8988T (cell line): ENCODE measurements at places on chromosomes 3 and 15.

- DNase-seq, result no peak
Measured at GRCh38 chr3:9914559-9915253, 2.2 kb upstream of the IL17RC start.

DNA sequence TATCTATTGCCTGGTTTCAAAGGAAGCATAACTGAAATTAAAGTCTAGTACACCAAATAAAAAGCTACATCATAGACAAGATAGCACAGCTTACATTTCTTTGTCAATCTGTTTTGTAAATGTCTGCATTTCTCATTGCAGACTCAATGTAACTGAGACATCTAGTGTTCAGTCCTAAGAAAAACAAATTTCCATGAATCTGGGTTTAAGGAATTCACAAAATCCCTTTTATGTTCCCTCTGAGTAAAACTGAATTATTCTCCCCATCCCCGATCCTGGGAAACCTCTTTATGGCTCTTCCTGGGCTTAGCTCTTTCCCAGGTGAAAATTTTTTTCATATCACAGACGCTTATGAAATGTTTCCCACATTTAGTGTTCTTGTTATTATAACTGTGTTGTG is 21.6 kb upstream of the RASA2 start:
- DNase-seq, result no peak

DNA sequence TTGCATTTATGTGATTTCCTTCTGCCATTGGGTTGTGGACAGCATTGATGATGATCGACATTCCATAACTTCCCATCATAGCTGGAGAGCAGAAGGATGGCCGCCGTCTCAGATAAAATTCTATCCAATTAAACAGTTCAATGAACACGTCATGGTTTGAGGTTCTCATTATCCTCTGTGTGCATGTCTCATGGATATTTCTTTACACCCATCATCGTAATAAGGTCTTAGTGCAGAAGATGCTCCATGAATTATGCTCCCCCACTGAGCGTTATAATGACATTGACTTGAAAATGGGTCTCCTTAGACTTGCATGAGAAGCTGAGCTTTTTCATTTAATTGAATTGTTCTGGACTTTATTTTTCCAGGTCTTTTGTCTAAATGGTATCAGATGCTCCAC is 92.1 kb downstream of the TRIM42 start:
- no peak for DNase-seq

DNA sequence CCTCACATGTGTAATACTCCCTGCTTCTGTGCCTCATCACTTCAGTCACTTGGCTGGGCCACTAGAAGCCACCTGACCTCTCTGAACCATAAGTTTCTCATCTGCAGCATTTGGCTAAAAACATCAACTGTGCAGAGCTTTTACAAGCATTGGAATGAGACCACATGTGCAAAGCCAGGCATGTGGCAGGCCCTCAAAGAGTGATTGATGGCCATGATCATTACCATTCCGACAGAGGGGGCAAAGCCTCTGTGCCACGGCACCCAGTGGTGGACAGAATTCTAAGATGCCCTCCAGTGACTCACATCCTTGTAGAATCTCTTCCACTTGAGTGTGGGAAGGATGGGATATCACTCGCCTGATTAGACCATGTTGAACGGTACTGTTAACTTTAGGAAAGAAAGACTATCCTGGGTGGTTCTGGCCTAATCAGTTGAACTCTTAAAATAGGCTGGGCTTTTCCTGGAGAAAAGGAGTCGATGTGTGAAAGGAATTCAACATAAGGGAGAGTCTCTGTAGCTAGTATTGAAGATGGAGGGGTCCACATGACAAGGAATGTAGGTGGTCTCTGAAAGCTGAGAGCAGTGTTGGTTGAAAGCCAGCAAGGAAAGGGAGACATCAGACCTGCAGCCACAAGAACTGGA is 13.5 kb downstream of the CDCP1 start:
- no peak for DNase-seq

DNA sequence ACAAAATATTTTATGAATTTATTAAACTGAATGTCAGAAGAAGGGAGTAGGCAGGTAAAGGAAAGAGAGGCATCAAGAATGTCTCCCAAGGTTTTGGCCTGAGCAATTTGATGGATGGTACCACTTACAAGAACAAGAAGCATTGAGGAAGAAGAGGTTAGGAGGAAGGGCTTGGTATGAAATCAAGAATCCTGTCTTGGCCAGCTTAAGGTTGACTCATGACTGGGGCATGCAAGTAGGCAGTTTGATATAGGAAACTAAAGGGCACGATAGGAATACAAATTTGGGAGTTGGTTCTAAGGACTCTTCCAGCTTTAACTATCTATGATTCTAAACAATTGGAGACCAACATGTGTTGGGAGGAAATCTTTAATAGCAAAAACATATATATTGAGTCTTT is 79.1 kb downstream of the NTRK3 start:
- DNase-seq, result no peak

DNA sequence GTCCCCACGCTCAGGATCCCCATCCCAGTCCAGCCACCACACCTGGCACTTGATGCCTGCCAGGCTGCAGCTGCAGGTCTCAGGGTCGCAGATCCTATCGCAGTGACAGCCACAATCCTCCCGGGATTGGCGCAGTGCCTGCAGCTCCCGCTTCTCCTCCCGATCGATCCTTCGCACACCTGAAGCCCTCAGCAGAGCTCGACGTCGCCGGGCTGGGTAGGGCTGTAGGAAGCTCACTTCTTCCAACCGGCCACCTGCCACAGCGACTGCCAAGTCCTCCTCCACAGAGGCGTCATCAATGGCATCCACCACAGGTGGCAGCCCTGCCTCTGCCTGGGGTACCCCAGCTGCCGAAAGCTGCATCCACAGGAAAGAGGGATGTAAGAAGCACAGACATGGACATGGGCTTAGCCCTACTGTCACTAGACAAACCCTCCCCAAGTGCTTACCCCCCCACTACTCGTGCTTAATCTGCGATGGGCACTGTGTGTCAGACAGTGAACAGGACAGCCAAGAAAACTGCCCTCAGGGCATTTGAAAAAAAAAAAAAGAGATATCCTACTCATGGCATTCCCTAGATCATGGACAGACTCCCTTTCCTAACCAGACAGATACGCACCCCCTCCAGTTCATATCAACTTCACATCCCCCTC is 9.2 kb downstream of the CSRNP1 start:
- no peak for DNase-seq

- DNase-seq, result no peak
Measured at GRCh38 chr3:173778251-173778650, 380.7 kb downstream of the NLGN1 start.

- no peak for DNase-seq
Measured at GRCh38 chr3:170128977-170129431, 52.5 kb downstream of the PHC3 start.

DNA sequence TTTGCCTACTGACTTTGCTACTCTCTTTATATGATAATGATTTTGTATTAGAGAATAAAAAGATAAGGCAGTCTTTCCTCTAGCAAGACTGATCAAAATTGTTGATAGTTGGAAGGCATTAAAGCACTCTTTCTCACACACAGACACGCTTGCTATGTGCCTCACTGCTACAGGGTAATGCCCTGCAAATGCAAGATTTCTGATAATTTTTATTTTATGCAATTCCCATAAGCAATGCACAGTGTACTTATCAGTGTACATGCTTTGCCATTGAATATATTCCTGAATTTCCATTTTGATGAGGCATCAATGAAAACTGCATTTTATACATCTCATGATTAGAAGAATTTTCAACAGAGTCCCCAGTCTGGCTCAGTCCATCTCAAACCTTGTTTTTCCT is 263.2 kb downstream of the CHST2 start:
- no peak for DNase-seq

DNA sequence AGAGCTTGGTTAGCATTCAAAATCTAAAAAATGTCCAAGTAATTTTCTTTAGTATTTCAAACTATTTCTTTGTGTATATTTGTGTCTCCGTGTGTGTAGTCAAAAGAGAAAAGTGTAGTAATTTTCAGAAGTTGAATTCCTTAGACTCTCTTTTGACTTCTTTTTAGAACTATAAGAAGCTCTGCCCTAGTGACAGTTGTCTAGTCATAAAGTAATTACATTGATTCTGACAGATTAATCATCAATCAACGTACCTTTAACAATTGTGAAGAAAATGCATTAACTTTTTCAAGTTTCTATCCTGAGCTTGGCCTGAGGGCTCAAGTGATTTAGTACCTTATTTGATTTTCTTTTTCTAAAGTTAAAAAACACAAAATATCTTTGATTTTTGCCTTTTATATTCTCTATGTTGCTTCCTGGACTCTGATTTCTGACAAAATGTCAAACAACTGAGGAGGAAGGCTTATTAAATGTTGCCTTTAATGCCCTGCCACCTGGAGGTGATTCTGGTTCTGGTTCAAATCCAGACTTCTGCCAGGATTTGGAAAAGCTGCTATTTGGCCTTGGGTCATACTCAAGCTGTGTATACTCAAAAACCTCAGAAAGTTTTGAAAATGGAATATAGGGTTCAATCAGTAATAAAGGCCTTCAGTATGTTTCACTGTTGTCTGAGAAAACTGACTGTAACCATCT is 653.6 kb downstream of the NSUN3 start:
- no peak for DNase-seq

DNA sequence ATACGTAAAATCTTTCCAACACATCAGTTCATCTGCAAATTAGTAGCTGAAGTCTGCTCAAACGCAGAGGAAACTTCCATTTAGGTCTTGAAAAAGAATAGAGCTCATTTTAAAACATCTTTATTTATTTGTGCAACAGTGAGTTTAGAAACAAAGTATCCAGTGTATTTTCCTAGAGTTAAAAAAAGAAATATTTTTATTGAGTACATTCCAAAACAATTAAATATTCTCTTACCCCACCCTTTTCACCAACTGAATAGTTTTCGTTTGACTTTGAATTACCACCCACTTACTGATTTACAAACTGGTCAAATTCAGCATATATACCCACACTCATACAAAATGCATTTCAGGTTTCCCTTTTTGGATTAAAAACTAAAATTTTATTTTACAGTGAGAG is 104.7 kb downstream of the ZBTB20 start:
- no peak for DNase-seq

- DNase-seq, result no peak
Measured at GRCh38 chr3:4758957-4759656, 220.1 kb upstream of the BHLHE40 start.

DNA sequence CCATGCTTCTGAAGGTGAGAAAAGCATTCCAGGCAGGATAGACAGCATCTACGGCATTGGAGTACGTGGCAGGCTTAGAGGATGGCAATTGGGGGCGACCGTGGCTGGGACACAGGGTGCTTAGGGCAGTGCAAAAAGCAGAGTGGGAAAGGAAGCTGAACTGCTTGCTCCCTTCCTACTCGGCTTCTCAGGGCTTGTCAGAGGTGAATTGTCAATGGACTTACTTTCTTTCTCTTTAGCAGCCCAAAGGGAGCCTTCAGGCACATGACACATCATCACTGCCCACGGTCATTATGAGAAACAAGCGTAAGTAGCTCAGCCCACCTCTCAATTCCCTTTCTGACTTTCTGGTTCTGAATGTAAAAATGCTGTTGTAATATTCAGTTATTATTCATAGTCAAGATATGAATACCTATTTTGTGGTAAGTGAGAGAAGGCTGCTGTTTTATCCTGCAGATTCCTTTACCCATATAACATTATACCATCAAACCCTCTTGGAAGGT is 84.3 kb downstream of the KLHL25 start:
- no peak for DNase-seq

GRCh38 chr3:171092467-171092911 is 66.0 kb upstream of the SLC2A2 start:
- DNase-seq, result no peak

GRCh38 chr15:43151688-43152087 is 18.3 kb downstream of the TMEM62 start:
- DNase-seq, result no peak

DNA sequence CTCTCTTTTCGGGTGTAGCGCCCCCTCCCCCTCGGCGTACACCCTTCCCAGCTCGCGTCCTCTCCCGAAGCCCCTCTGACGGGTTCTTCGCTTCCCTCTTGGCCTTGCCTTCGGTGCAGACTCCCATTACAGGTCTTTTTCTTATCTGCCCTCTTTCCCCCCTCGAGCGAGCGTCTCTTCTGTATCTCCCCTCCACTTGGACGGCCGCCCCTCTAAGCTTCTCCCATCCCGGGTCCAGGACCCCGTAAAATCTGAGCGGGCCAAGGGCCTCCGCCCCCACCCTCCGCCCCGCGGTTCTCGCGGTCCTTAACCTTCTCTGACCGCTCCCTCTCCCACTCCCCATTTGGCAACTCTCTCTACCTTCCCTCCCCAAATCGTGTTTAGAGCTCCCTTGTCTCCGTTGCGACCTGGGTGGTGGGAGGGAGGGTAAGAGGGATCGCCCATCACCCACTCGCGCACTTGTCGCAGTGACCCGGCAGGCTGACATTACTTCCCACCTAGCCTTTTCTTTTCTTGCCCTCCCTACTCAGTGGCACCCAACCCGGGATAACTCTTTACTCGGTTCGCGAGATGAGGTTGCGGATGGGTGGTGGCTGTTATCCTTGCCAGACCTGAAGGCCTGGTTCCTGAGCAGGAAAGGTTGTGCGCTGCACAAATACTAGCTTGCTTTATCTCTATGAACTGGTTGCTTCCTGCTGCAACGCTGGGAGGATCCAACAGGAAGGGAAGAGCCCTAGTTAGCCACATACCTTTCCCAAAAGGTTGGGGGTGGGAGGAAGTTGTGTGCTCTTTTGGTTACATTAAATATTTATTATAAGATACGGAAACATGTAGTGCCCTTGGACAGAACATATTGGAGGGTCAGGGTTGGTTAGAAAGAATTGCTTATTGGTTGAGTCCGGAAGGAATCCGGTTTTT is 922 bp downstream of the RAB11A start:
- DNase-seq, result no peak

GRCh38 chr15:99508311-99508645 is 57.5 kb upstream of the MEF2A start:
- no peak for DNase-seq

- no peak for DNase-seq
Measured at GRCh38 chr15:28021281-28022039, 77.7 kb downstream of the OCA2 start.

- DNase-seq, result no peak
Measured at GRCh38 chr3:15875016-15875689, 77.4 kb upstream of the ANKRD28 start.

DNA sequence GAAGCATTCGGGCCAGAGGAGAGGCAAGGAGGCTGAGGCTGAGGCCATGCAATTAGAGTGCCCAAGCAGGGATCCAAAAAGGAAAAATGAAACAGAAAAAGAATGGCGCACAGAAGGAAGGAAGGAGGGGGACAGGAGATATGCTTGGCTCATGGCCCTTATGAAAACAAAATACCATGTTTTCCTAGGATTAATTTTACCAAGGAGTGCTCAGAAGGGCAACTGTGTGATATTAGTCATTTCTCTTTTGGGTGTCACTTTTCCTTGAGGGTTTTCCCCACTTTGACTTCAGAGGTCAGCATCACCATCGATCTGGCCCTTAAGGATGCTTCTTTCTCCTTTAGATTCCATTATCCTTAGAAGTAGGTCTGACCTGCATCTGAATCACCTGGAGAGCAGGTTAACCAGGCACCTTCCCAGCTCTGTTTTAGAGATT is 1.4 kb downstream of the PARP14 start:
- DNase-seq, result no peak
